ENCODE measurements at places on chromosomes 2 and 18.

GRCh38 chr2:56195563-56195962 lies 11.8 kb downstream of the CCDC85A start:
- DNase-seq, result no peak

DNA sequence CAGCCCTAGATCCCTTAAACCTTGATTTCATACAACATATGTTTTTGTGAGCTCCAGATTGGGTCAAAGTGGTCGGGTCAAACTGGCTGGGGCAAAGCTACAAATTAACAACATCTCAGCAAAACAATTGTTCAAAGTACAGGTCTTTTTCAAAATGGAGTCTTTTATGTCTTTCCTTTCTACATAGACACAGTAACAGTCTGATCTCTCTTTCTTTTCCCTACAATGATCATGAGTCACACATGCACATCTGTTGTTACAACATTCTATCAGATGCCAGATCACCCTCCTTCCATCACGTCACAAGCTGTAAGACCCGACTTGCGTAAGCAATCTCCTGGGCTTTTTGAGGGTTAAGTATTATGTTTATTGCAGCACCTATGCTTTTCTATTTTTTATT lies 55.1 kb downstream of the RHOB start:
- no peak for DNase-seq

DNA sequence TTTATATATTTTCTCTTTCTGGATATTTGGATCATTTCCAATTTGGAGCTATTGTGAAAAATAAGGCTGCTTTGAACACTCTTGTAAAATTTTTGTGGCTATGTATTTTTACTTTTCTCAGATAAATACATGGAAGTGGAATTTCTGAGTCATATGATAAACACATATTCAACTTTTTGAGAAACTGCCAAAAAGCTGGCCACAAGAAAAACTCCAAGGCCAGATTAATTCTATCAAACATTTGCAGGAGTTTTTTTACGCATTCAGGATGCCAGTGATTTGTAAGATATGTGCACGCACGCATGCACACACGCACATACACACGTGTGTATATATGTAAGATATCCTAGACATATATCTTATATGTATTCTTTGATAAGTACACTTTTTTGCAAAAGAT lies 477.5 kb upstream of the SPHKAP start:
- no peak for DNase-seq

DNA sequence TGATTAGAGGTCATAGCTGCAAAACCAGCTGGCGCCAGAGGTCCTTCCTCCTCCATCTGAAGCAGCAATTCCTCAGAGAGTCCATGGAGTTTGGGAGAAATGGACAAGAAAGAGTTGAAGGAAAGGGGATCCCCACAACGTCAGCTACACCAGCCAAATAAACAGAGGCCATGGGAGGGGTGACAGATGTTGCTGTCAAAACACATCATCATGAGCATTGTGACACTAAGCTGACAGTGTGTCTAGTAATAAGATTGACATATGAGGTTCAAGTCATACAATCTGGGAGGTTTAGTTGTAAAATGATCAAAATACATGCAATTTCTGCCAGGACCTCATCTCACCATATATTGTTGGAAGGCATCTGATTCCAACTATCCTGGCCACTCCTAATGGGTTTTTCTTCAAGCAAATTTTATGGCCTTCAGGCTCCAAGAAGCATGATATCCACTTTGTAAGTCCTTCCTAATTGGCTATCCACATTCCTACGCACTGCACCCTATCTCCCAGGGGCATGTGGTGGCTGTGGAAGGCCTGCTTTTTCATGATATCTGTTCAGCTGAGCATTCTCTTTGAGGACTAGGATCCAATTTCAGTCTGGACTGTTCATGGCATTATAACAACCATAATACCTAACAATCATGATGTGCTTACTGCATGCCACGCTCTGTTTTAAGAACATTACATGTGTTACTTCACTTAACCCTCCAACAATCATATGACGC lies 335.0 kb upstream of the ID2 start:
- peak; percentile 69 for DNase-seq

- no peak for DNase-seq
Observed at GRCh38 chr2:17482651-17483050, 35.6 kb downstream of the RAD51AP2 start.

DNA sequence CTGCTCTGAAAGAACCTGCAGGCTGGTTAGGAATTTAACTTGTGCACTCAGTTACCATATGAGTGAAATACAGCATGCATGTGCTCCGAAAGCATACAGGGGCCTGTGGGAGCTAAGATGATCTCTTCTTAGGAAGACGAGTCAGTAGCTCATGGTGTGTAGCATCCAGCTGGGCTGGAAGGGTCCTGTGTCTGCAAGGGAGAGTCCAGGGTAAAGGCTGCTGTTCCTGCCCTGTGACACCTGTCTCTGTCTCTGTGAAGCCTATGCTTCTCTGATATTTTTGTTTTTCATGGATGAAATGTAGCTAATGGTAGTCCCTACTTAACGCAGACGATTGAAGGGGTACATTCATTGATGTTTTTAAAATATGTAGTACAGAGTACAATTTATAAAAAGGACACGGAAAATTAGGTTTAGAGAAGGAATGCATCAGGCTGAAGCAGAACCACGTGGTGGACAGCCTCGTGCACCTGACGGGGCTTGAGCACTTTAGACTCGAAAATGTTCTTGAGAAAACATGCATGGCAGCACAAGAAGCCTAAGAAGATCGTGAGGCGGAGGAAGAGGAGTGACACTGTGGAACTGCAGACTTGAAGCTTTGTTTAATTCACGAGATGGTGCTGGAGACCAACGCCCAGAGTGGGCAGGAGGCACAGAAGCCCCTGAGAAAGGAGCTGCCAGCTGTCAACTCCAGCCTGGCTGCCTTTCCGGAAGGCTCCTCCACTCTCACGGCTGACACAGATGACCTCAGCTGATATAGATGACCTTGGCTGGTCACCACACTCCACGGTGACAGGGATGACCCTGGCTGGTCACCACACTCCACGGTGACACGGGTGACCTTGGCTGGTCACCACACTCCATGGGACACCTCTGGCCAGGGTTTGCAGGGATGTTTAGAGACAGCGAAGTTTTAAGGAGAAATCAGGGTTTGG lies 110.6 kb downstream of the TMEM18 start:
- no peak for DNase-seq

GRCh38 chr18:11849841-11850634 lies 1.2 kb upstream of the CHMP1B start:
- peak; percentile 78 for DNase-seq

- no peak for DNase-seq
Observed at GRCh38 chr2:129922571-129923264, 56.7 kb upstream of the RAB6C start.

- DNase-seq, result no peak
Observed at GRCh38 chr18:58526425-58527284, 102.2 kb downstream of the ALPK2 start.

DNA sequence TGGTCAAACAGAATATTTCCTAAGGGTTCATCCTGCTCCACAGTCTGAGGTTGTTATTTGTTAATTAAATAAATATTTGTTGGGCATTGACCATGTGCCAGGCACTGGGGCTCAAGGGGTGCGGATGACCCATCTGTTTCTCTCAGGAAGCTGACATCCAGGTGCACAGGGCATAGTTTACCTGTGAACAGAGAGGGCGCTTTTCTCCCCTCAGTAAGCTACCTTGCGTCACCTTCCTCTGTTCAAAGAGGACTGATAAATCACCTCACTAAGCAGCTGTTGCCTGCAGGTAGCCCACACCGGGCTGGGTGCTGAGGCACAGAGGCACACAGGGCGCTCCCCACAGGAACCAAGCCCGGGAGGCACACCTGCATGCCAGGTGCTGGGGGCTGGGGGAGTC lies 41.6 kb downstream of the SH3RF3 start:
- DNase-seq, result no peak

DNA sequence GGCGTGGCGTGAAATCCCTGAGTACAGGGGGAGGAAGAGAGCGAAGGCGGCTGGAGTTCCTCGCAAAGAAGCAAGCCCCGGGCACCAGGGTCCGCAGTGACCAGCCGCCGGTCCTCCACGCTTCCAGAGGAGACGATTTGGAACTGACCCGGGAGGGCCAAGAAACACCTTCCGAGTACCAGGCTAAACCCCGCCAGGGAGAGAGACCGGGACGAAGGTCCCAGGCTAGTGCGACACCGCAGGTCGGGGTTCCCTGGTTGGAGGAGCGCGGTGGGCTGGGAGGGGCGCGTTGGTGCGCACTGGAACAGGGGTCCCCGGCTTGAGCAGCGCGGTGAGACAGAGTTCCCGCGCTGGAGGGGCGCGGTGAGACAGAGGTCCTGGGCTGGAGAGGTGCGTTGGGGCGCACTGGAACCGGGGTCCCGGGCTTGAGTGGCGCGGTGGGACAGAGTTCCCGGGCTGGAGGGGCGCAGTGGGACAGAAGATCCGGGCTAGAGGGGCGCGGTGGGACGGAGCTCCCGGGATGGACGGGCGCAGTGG lies 901 bp downstream of the WDFY1 start:
- DNase-seq, result peak; percentile 58

GRCh38 chr2:6492573-6492972 lies 373.1 kb downstream of the CMPK2 start:
- DNase-seq, result no peak

GRCh38 chr18:49744376-49745008 lies 68.8 kb downstream of the ACAA2 start:
- no peak for DNase-seq

GRCh38 chr2:240916571-240917008 lies 10.5 kb downstream of the CROCC2 start:
- DNase-seq, result no peak

- DNase-seq, result no peak
Observed at GRCh38 chr2:167136879-167137596, 248.8 kb downstream of the XIRP2 start.

- DNase-seq, result peak; percentile 30
Observed at GRCh38 chr2:68302281-68302875, 17.4 kb downstream of the CNRIP1 start.

DNA sequence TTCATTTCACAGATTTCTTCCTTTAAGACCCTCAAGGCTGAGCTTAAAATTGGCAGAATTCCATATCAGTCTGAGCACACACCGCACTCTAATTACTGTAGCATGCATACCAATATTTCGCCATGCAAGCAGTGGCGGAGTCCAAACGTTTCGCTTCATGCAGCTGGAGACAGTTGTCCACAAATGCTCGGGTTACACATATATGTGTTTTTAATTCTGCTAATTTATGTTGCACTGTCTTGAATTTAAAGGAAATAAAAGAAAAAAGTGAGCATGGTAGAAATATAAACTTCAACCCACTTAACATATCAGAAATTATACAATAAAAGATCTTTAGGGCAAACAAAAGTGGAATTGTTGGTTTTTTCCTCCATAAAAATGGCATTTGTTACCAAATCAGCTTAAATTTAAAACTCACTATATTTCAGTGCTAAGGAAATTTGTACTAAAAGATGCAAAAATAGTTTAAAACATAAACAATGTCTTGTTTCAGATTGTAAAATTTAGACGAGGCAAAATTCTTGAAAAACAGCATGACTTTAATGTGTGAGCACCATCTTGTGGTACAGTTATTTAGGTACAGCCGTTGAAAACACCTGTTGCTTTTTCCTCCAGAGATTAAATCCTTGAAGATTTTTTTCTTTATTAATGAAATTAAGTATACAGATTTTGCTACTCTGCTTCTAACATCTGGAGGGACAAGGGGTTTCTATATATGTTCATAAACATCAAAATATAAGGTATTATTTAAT lies 24.1 kb upstream of the KANSL1L start:
- DNase-seq, result peak; percentile 73

DNA sequence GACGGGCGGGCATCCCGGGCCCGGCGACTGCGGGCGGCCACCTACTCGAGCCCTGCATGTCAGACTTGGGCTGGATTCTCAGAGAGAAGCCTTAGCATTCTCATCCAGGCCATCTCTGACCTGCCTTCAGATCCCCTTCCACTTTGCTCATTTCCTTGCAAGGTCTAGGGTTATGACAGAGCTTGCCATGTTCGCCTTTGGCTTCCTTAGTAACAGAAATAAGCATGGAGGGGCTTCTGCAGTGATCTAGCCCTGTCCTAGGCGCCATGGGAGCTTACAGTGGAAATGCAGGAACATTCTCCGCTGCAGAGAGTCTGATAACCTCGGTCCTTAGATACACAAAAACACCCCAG lies 632 bp upstream of the ACVR1 start:
- DNase-seq, result no peak

DNA sequence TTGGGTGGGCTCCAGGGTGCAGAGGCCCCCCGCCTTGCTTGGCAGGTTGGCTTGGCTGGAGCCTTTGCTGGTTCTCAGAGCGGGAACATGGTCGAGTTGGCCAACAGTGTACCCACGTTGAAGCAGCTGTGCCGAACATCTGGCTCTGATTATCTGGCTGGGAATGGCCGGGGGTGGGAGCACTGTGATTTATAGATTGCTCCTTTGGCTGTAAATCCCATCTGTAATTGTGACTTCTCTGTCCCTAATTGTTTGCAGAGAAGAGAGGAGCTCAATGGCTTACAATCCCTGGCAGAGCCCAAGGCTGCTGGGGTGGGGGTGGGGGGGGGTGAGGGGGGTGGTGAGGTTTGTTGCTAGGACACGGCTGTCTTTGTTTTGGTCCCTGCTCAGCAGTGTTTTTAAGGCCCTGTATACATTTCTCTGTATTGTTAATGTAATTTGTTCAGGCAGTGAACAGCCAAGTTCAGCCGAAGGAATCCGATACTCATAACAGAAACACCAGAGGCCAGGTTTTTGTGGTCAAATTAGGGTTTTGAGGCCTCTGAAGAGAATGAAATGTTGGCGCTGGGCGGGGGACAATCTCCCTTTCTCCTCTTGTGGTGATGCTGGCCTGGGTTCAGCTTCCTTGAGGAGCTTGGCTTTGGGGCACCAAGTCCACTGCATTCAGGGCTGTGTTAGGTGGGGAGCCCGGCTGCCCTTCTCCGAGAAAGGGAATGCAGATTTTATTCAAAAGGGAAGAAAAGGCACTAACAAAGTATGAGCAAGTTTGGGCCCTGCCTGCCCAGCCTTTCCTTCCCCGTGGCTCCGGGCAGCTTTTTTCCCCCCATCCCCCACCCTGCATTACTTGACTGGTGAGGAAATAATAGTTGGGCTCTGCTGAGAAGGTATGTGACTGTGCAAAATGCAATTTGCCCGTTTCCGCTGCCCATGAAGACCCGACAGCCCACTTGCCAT lies 82.5 kb downstream of the TCF7L1 start:
- DNase-seq, result no peak

DNA sequence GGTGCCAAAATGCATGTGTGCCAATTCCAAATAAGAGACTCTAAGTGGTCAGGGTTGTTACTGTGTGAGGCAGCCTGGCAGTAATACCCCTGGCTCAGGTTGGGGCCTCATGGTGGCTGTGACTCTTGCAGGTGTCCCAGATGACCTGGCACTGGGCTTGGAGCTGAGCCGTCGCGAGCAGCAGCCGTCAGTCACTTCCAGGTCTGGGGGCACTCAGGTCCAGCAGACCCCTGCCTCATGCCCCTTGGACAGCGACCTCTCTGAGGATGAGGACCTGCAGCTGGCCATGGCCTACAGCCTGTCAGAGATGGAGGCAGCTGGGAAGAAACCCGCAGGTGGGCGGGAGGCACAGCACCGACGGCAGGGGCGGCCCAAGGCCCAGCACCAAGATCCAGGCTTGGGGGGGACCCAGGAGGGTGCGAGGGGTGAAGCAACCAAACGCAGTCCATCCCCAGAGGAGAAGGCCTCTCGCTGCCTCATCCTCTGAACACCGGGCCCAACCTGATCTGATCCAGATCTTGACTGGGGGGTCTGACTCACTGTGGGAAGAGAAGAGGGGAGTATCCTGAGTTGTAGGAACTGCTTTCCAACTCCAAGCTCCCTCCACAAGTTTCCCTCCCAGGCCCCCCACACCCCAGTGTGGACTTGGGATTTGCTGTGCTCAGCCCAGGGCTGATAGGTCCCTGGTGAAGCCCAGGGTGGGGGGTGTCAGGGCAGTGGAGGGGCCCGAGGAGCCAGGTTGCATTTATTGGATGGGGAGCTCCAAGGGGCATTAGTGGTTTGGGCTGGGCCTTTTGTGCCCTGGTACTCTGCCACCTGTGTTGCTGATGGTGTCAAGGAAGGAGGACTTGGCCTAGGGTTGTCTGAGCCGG lies 5.6 kb downstream of the DNAJB2 start:
- DNase-seq, result no peak

Measured in erythroblast (primary cell).